ENCODE measurements at places on chromosomes 4 and X.

GRCh38 chrX:64437218-64437617 is 42.0 kb upstream of the MTMR8 start:
- no peak for DNase-seq

DNA sequence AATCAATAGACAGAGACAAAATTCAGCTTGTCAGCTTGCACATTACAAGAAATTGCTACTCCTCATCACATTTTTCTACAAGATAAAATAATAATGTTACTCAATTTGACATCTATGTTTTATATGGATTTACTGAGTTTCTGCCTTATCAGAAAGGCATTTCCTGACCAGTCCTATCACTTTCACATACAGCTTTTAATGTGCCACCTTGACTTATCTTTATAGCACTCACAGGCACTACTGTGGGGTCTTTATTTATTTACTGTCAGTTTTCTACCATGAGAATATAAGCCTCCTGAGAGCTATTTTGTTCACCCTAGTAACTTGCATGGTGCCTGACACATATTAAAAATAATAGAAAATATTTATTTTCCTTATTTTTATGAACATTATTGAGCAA is 6.0 kb downstream of the NDST4 start:
- DNase-seq = no peak

DNA sequence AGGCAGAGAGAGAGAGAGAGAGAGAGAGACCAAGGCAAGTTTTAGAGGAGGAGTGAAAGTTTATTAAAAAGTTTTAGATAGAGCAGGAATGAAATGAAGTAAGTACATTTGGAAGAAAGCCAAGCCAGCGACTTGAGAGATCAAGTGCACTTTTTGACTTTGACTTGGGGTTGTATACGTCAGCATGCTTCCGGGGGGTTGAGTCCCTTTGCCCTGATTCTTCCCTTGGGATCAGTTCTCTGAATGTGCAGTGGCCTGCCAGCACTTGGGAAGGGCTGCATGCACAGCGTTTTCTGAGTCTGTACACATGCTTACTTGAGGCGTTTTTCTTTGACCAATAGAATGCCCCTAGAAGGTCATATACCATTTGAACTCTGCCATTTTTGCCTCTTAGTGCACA is 400.5 kb downstream of the PDGFC start:
- no peak for DNase-seq

- no peak for DNase-seq
Observed at GRCh38 chr4:168496834-168497233, at the start of gene PALLD. Gene PALLD, plus strand, starts transcription at chr4:168497052.

Measured in NCI-H510A (cell line).